ENCODE measurements at places on chromosomes 16 and 17.

DNA sequence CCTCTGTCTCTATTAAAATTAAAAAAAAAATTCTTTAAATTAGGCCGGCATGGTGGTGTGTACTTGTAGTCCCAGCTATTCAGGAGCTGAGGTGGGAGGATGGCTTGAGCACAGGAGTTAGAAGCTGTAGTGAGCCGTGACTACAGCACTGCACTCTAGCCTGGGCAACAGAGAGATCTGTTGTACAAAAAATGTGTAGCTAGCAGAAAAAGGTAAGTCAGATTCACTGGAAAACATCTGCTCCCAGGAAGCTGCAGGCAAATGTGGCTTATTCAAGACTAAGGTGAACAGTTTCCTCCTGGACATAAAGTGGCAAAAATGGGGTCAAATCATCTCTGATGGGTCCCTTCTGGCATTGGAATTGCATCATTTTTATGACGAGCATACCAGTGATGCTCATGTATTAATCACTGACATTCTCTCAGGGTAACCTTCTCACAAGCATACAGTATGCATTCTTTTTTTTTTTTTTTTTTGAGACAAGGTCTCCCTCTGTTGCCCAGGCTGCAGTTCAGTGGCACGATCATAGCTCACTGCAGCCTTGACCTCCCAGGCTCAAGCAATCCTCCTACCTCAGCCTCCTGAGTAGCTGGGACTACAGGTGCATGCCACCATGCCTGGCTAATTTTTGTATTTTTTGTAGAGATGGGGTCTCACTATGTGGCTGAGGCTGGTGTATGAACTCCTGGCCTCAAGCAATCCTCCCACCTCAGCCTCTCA is 48.7 kb downstream of the CPPED1 start:
- no peak for DNase-seq

DNA sequence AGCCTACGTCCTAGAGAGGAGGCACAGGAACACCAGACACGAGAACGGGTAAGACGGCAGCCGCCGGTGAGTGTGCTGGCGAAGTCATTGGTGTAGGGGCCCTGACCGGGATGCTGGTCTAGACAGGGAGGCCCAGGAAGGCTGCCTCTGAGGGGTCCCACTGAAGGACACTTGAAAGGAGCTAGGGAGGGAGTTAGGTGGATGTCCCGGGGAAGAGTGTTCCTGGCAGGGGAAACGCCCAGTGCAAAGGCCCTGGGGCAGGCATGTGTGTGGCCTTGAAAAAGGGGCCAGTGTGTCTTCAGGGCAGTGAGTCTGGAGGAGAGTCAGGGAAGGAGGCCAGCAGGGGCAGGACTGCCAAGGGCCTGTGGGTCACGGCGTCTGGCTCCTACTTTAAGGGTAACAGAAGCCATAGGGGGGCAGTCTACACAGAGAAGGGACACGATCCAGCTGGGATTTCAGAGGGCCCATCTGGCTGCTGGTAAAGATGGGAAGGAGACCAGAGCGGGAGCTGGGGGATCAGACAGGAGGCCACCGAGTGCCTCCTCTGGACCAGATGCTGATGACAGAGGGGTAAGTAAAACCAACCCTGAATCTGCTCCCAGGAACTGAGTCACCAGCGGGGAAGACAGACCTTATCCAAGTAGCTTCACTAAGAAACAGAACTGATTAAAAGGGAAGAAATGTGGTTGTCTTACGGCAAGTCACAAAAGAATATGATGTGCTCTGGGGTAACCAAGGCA is 115.9 kb downstream of the LITAF start:
- no peak for DNase-seq

- no peak for DNase-seq
Measured at GRCh38 chr16:77059446-77059845, 131.5 kb upstream of the MON1B start.

DNA sequence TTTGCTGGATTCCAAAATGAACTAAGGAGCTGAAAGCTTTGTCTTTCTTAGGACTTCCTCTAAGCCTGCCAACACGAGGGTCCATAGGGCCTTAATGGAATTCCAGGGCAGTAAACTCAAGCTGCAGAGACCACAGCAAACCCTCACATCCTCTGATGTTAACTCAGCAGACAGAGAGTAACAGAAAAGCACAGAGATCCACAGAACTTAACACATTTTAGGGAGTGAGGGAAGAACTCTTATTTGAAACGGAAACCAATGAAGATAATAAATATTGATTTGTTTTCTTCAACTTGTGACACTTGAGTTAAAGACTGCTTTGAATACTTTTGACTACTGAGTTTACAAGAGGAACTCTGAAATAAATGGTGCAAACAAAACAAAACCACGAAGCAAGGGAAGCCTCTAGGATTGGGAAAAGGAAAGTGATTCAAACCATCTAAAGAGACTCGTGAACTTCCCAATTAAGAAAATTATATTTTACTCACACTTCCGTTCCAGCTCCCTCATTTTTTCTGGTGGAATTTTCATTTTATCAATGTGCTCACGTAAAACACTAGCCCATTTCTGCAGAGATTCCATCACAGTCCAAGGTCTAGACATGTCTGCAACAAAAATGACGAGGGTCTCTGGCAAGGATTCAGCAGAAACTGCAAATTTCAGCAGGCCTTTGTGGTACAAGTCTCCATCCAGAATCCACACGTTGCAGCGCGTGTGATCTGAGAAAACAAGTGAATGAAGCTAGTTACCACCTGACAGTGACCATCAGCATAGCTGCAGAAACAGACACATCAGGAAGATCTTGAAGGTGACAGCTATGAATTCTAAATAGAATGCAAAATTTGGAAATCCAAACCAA is 9.2 kb downstream of the DYNC1LI2 start:
- no peak for DNase-seq

- DNase-seq, result no peak
Measured at GRCh38 chr17:59840329-59841090, 52.2 kb downstream of the TUBD1 start.

- no peak for DNase-seq
Measured at GRCh38 chr16:21600031-21600773, 825 bp downstream of the METTL9 start.

- DNase-seq, result no peak
Measured at GRCh38 chr17:57735707-57736106, 9.4 kb downstream of the CCDC182 start.

DNA sequence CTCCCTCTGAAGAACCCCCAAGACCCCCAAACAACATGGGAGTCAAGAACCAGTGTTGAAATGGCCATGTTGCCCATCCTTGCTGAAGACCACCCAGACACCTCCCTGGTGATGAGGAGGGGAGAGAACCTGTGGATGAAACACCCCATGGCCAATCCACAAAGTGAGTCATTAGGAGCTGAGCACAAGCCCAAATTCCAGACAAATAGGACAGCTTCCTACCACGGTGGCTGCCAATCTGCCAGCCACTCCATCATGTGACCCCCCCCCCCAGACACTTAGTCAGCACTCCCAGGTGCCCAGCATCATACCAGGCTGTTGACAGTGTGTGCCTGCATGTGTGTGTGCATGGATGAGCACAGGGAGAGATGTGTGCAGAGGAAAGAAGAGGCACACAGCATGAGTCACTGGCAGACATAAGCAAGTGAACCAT is 26.4 kb upstream of the RPL38 start:
- DNase-seq, result no peak

DNA sequence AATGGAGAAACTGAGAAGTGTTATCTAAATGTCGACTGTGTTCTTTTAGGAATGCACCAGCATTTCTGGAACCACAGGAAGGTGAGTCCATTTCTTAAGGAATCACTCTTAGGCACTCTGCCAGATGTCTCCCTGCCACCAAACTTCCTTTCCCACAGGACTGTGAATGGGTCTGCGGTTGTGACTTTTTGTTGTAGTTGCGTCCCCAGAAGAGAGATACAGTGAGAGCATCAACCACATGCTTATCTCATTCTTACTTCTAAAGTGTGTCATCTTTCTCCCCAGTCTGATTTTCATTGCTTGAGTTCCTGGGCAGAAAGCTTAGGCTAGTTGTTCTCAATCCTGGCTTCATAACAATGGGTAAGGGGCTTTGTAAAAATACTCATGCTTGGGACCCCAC is 13.4 kb downstream of the ITPRIPL2 start:
- DNase-seq, result no peak

- DNase-seq, result no peak
Measured at GRCh38 chr17:68514831-68515635, 2.8 kb downstream of the PRKAR1A start.

DNA sequence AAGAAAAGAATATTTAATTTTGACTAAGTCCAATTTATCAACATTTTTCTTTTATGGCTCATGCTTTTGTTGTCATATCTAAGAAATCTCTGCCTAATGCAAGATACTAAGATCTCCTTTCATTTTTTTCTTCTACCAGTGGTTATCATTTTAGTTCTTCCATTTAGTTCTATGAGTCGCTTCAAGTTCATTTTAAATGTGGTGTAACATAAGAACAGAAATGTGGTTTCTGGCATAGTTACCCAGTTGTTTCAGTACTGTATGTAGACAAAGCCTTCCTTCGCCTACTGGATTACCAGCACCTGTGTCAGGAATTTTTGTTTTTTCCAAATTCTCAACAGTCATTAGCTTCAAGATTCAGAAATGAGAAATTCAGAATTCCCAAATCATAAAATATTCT is 175.7 kb downstream of the PARN start:
- no peak for DNase-seq

DNA sequence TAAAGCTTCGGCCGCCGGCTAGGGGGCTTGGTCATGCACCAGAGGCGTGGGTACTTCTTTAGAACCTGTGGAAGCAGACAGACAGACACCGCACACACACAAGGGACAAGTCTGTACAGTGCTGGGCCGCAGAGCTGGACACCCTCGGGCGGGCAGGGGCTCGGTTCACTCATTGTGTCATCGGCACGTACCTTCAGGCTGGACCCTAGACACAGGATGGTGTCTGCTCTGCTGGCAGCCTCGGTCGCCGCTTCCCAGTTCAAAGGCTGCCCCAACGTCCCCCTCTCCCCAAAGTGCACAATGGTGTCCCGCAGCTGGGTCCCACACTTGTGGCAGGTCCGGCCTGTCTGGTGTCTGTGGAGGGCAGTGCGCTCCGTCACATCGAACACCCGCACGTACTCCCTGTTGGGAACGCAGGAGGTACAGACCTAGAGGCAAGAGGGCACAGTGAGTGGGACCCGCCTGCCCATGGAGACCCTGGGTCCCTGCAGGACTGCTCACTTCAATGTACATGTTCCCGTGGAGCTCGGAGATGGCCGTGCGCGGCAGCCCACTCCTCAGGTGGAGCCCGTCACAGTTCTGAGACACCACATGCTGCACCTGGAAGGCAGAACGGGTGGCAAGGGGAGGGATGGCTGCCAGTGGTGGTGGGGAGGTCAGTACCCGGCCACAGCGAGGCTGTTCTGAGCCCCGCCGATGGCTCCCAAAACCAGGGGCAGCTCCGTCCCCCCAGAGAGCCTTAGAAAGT is 3.1 kb upstream of the PCYT2 start:
- no peak for DNase-seq

- DNase-seq, result no peak
Measured at GRCh38 chr16:3541527-3542155, 35.6 kb downstream of the NLRC3 start.

GRCh38 chr16:68764862-68765261 is 27.8 kb downstream of the CDH1 start:
- peak; percentile 38 for DNase-seq

DNA sequence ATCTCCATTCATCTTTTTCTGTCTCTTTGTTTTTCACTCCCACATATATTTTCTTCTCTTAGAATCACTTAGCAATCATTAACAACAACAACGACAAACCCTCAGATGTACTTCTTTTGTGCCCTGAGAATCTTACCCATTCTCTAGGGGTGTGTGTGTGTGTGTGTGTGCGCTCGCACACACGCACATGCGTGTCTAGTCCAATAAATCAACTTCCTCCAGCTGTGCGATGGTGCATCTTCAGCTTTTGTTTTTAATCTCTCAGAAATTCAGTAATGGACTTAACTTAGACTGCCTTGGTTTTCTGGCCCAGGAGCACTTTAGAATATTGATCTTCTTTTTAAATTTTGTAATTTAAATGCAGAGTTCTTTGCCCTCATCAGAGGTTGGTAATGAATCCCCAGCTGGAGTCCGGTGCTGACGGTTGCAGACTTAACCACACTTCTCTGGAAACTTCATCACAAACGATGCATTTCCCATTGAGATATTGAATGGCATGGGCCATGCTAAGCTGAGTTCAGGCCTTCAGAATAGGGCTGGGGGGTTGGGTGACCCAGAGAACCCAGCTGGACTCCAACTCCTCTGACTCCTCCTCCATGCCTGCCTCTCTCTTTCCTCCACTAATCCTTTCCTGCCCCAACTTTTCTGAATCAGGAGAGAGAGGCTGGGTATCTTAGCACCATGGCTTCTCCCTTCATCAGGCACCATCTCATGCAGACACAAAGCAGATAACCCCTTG is 193.9 kb downstream of the ZNF18 start:
- no peak for DNase-seq

GRCh38 chr16:89537549-89537925 is 22.9 kb upstream of the RPL13 start:
- DNase-seq, result no peak

GRCh38 chr16:17555176-17555575 is 84.4 kb upstream of the XYLT1 start:
- DNase-seq, result no peak

DNA sequence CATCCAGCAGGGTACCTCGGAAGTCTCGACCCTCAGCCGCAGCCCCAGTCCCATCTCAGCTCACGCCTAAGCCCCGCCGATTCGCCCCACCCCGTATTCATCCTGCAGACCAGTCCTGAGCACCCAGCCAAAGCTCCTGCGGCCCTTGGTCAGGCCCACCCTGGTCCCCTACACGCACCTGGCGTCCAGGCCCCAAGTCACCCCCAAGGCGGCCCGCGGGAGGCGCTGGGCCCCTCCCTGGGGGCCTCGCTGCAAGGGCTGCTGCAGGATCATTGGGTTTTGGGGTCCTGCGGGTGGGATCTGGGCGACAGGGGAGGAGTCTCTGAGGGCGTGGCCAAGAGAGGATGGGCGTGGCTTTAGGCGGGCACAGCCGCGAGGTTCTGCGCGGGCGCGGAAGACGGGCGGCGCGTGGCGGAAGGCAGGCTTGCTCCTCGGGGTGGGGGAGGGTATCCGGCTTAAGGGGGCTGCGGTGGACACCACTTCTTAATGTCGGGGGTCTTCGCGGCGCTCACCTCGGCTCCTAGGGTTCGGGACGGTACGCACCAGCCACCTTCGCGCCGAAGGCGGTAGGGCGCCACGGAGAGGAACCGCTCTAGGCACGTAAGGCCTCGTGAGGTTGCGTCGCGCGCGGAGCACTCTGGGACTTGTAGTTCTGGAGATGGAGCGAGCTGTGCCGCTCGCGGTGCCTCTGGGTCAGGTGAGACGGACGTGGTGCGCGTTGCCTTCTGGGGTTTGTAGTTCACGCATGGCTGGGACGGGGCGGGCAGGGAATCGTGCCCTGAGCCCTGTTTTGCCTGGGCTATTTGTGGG is at the start of the genes HCFC1R1 and THOC6:
HCFC1R1 (minus strand) TSS at position 274 of the 810 bp plus-strand sequence; CDS start at position 273, 1 bp downstream.
THOC6 (plus strand) TSS at position 367 of the 810 bp plus-strand sequence; CDS start at position 659, 292 bp downstream.
- DNase-seq, result peak; percentile 97

GRCh38 chr17:35056013-35056412 is 7.5 kb downstream of the RFFL start:
- DNase-seq, result no peak
